ENCODE measurements at places on chromosomes 1 and 21.

DNA sequence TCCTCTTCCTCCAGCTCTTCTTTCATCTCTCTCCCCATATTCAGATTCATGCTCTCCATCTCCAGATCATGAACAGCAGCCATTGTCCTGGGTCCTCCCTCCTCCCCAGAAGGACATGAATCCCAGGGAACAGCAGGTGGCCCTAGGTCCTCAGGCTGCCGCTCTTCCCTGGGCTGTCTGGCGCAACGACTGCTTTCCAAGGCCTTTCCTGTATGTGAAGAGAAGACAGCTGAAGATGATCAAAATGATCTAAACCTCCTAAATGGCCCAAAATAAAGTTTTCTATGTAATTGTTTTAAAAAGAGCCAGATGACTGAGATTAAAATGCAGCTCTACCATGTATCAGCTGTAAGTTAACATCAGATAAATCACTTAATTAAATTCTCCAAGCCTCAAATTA is 22.5 kb downstream of the RHBDL2 start:
- no peak for DNase-seq

DNA sequence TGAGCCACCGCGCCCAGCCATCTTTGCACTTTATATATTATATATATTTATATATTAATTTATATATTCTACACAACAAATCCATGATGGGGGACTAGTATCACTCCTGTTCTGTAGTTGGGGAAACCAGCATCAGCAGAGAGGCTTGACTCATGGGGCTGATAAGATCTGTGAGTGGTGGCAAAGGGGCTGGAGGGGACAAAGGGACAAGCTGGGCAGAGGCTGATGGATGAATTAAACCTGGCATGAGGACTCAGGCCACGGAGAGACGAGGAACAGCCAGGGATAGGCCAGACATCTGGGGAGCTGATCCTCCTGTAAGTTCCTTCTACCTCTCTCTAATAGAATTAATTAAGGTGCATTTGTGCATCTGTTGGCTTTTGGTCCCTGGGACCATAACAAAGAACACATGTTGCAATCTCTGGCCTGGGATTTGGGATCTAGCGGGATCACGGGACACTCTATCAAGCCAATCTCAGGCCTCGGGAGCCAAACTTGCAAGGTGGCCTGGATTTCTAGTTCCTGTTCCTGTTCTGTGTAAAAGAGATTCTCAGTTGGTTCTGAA is 7.6 kb downstream of the CNR2 start:
- DNase-seq: no peak

- peak; percentile 29 for DNase-seq
These were observed 115.6 kb downstream of the PGBD5 start for GRCh38 chr1:230310381-230311163.

DNA sequence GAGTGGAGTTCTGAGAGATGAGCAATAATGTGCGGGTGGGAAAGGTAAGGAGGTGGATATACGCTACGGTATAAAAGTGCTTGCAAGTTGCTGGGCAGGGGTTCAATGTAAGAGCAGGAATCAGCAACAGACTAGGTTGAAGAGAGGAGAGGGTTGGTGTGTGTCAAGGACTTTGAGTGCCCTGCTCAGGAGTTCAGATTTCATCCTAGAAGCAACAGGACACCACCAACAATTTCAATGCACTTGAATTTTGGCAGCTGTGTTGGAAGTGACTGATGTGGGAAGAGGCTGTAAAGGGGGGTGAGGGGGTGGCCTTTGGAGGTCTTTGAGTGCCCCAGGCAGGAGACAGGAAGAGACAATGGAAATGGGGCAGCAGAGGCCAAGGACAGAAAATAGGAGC is 57.3 kb downstream of the RHOU start:
- DNase-seq: no peak

DNA sequence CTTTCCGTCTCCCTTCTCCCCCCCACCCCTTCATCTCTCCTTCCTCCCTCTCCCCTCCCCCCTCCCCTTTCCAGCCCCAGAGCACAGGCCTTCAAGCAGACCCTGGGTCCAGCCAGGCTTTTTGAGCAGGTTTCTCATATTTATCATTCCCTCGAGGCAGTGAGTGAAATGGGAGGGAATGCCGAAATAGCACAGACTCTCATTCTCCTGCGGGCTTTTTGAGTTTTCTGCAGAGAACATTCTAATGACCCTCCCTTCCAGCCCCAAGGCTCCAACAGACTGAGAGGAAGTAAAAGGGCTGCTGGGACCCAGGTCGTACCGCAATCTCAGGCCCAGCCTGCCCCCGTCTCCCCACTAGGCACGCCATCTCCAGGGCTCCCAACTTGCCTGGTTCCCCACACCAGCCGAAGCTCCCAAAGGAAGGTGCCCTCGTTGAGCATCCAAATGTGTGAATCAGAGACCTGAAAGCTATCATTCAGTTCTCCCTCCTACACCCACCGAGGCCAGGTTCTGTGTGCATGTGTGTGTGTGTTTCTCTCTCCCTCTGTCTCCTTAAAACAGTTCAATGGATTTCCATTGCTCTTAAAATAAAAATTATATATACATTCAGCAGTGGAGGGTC is 22.3 kb downstream of the ACTA1 start:
- DNase-seq: no peak

DNA sequence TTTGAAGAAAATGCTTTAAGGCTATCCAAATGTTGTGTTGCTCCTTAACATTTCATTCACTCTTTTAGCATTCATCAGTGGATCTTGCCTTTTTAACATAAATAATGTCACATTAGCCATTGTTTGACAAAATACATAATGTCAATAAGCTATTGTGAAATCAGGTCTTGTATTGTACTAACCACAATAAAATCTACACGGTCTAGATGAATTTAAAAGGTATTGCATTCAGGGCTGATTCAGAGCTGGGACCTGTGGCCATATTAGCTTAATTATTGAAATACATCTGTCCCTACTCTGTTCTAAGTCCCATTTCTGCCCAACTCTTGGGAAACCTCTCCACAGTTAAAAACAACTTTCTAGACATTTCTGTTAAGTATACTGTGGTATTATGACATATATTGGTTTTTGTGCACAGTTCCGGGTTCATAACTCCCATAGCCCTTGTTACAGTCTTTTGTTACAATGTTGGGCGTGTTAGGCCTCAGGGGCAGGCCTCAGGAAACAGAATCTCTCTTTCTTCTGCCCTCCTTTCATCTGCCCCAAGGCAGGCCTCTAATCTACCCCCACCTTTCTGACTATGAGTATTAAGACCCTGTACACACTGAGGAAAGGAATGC is 44.7 kb upstream of the CITED4 start:
- DNase-seq: no peak

DNA sequence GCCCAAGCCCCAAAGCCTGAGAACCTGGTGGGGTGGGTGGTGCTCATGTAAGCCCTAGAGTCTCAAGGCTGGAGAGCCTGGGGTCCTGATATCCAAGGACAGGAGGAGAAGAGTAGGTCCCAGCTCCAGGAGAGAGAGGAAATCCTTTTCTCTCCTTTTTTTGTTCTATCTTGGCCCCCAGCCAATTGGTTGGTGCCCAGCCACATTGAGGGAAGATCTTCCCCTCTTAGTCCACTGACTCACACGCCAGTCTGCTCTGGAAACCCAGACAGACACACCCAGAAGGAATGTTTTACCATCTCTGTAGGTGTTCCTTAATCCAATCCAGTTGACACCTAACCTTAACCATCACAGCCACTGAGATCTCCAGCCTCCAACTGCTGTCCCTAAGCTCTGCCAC is 16.2 kb upstream of the LIN9 start:
- DNase-seq: no peak

DNA sequence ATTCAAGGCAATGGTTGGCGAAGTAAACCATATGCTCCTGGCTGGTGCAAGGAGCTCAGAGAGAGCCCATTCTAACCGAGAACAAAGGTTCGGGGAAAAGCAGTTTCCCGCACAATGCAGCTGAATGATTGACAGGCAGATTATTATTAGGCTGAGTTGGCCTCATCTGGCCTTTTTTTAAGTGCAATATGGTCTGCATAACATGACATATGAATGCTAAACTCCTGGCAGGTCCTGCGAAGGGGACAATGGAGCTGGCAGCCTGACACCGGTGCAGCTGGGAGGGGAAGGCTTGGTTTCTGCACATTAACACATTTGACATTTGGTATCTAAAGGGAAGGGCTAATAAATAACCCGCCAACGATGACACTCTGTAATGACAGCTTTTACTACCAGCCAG is 92.0 kb downstream of the MIS18A start:
- no peak for DNase-seq

Data from GM12864 (cell line).